ENCODE measurements at places on chromosomes 16 and 17.

DNA sequence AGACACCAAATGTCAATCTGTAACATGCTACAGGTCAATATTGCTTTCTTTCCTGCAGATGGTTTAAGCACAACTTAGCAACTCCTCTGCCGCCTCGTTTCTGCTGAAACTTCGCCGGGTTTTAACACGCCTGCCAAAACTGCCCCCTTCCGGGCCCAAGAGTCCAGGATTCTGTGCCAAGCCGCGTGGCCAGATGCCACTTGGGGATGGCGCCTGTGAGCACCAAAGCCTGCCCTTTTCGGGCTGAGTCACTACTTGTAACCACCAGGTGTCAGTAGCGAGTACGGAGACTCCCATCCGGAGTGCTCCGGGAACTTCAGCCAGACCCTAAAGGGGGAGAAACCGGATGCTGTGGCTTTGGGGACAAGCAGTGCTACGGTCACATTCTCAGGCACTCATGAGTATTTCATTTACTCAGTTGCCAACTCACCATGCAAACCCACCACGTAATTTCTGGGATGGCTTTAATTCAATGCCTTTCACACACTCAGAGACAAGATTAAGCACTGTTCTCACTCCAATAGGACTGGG lies 7.8 kb downstream of the PMP22 start:
- DNase-seq = peak; percentile 49

GRCh38 chr16:63976345-63976744 lies 1145.5 kb downstream of the CDH11 start:
- no peak for DNase-seq

GRCh38 chr17:77593081-77593480 lies 365.4 kb upstream of the TNRC6C start:
- no peak for DNase-seq

DNA sequence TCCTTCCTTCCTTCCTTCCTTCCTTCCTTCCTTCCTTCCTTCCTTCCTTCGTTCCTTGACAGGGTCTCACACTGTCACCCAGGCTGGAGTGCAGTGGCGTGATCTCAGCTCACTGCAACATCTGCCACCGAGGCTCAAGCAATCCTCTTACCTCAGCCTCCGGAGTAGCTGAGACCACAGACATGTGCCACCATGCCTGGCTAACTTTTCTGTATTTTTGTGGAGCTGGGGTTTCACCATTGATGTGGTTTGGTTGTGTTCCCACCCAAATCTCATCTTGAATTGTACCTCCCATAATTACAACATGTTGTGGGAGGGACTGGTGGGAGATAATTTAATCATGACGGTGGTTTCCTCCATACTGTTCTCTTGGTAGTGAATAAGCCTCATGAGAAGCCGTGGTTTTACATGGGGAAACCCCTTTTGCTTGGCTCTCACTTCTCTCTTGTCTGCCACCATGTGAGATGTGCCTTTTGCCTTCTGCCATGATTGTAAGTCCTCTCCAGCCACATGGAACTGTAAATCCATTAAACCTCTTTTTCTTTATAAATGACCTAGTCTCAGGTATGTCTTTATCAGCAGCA lies 90.3 kb upstream of the MPHOSPH6 start:
- DNase-seq = no peak

DNA sequence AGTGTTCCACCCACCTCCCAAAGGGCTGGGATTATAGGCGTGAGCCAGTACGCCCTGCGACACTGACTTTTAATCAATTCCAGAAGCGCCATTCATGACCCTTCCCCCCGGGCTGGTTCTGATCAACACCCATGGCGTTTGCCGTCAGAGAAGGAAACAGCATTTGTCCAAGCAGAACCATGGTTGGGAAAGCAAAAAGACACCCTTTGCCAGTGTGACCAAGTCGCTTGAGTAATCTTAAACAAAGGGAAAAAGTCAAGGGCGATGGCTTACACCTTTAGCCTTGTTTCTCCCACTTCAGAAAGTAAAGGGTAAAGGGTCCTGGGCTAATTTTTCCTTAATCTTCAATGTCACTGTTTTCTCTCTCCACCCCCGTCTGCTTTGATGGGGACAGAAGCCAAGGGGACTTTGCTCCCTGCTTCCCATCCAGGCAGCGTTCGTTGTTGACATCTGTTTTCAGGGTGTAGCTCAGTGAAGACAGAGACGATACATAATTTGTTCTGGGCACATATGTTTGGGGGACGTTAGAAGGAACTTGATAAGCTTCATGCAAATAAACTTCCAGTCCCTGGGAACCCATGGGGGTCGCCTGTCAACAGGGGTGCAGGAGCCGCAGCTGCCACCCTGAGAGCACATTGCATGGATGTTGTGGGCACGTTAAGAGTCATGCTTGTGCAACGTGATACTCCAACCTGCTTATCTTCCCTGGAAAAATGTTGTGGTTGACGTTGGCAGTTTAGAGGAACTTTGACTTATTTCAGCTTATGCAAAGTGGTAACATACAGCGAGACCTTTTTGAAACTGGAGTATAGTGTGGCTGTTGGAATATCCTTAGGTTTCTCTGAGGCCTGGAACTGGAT lies 50.6 kb upstream of the TANGO6 start:
- DNase-seq = no peak

GRCh38 chr17:57727630-57728175 lies 17.4 kb downstream of the CCDC182 start:
- DNase-seq = no peak

DNA sequence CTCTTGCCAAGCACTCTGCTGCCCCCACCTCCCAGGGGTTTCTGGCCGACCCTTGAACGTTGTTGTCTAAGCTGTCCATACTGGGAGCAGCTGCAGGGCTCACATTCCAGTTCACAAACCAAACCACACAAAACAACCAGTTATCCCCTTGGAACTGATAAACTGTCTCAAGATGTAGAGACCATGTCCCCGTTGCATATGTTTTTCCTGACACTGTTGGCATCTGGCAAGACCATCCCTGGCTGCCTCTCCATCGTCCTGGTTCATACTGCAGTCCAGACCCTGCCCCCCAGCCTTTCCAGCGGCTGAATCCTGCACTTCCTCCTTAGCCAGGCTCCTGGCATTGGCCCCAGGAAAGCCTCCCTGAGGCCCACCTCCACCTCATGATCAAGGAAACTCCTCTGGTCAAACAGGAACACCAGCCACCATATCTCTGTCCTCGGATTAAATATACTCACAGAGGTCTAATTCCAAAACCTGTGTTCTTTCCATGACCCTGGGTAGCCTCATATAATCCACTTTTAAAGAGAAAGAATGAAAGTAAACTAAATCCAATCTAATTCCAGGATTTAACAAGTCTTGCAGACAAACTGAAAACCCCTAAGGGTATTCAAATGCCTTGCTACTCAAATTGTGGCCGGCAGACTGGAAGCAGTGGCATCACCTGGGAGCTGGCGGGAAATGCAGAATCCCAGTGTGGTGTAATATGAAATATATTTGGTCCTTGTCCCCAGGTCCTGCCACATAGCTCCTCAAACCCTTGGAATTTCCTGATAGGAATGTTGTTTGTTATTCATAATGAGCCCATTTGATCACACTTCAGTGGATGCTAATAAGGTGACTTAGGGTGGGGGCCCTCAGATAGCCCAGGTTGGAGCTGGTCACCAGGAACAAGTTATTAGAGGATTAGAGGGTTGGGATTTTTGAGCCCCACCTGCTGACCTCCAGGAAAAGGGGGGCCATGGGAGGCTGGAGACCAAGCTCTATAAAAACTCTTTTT lies 14.2 kb downstream of the GAS7 start:
- DNase-seq = no peak

DNA sequence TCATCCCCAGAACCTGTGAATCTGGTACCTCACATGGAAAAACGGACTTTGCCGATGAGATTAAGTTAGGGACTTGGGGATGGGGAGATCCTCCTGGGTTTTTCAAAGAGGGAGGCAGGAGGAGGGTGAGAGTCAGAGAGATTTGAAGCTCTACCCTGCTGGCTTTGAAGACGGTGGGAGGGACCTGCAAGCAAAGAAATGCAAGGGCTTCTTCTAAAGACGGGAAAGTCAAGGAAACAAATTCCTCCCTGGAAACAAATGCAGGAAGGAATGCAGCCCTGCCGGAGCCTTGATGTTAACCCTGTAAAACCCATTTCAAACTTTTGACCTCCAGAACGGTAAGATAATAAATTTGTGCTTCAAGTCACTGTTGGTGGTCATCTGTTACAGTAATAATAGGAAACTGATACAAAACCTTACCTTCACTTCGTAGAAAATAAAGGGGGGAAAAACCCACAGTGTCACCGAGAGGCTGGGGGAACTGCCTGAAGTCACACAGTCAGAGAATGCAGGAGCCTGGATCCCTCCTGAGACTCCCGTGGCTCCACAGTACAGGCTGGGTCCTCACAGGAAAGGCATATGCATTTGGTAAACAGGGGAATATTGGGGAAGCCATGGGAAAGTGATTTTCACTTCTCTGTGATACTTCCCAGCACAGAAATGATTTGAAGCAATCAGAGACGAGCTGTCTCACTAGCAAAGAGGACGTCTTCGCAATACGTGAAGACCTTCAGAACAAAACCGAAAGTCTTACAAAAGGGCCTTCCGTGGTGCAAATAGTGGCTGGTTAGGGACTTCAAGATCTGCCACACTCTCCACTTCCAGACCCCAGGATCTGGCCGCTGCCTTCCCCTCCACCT lies 58.9 kb upstream of the CLEC3A start:
- no peak for DNase-seq

- peak; percentile 73 for DNase-seq
These were observed at the start of gene KIF19 for GRCh38 chr17:74325743-74326379. Gene KIF19, plus strand, starts transcription at chr17:74326226. Its CDS starts 124 bp downstream, at chr17:74326350.

DNA sequence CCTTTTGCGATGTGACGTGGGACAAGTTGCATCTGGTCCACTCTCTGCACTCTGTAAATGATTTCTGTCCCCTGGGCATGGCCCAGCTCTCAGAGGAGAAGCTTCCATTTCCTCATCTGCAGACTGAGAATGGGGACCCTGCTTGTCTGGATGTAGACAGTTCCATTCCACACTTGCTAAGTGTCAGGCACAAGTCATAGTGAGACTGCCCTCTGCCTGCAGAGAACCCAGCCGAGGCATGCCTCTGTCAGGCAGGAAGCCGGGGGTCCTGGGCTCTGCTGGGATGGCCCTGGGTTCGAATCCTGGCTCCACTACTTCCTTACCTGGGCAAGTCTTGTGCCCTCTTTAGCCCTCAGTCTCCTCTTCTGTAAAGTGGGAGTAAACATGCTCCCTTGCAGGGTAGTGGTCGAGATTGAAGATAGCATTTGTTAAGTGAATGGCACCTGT lies 4.1 kb downstream of the MAP2K3 start:
- DNase-seq = no peak

- no peak for DNase-seq
These were observed 7.8 kb downstream of the ADGRG3 start for GRCh38 chr16:57675741-57676551.

DNA sequence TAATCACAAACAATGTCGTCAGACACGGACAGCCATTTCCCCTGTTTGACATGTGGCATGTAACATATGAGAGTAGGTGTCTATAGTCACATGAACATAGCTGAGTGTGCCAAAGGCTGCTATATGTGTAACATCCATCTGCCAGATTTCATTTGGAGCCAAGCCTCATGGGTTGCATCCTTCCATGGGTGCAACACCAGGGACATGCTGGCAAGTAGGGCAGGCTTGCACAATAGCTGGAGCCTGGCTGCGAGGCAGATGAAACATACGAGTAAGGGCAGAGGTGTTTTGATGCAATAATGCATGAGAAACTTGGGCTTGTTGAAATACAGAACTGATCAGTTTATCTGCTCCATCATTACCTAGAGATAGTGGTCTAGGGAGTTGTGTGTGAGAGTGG lies 9.0 kb upstream of the ZNF689 start:
- DNase-seq = no peak

DNA sequence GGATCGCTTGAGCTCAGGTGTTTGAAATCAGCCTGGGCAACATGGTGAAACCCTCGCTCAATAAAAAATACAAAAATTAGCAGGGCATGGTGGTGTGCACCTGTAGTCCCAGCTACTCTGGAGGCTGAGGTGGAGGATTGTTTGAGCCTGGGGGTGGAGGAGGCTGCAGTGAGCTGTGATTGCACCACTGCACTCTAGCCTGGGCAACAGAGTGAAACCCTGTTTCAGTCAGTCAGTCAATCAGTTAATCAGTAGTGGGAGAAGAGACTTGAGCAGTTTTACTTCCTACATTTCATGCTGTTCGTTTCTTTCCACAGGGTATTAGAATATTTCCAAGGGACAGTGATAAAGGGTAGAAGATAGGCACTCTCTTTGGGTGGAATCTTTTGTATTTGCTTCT lies 8.8 kb downstream of the MAP3K3 start:
- no peak for DNase-seq

DNA sequence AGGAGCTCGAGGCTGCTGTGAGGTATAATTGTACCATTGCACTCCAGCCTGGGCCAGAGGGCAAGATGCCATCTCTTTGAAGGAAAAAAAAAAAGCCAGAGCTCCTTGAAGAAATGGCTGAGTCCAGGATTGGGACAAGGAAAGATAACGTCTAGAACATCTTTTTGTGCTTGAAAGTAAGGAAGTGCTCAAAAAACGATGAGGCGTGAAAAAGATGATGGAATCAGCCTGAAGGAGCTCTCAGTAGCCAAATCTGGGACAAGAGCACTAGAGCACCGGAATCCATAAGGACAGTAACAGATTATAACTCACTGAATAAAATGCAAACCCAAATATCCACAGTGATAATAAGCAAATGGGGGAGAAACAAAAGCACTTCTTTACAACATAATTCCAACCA lies 22.1 kb downstream of the EFTUD2 start:
- DNase-seq = no peak

DNA sequence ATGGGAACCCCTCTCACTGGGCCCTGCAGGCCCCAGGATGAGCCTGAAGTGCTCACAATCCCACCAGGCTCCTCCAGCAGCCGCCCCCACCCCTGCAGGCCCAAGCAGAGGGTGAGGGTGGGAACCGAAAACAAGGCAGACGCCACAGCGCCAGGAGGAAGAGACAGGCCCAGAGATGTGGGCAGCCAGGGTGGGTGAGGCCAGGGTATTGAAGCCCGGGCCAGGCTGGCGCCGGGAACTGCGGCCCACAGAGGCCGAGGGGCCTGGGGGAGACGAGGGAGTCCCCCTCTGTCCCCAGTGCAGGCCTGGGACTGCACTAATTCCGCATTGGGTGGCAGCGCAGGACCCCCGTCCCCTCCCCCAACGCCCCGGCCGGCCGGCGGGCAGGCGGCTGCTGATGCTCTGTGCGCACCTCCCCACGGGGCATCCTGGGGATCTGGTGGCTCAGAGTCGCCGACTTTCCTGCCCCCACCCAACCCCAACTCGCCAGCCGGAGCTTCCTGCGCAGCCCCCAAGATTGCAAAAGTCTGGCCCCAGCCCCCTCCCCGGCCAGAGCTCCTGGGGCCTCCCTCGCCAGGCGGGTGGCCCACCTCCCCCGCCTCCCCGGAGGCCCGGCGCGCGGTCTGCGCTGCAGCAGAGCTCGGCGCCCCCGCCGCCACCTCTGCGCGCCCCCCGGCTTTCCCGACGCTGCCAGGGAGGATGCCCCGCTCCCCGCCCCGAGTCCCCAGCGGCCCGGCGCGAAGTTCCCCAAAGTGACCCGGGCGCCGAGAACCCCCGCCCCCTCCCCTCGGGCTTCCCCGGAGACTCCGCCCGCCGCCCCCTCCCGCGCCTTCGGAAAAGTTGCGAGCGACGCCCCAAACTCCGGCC lies 107.8 kb downstream of the ENGASE start:
- no peak for DNase-seq
